ENCODE measurements at places on chromosomes 5 and 9.

DNA sequence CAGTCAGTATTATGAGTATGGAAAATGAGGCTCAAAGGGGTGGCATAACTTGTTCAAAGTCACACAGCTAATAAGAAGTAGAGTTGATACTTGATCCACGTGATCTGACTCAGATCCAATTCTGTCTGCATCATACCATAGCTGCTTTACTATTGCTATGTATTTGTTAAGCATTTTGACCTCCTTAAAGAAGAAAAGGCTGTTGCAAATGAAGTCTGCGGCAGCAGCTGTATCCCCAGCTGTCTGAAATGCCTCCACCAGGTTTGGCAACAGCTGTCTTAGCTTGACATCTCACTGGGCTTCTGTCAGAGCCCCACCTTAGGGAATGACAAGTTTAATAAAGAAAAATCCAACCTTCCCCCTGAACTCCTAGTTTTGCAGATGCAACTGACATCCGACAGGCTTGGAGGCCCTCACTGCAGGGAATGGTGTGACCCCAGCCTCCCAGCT, 75.6 kb upstream of the SLC44A1 start:
- DNase-seq, result no peak

DNA sequence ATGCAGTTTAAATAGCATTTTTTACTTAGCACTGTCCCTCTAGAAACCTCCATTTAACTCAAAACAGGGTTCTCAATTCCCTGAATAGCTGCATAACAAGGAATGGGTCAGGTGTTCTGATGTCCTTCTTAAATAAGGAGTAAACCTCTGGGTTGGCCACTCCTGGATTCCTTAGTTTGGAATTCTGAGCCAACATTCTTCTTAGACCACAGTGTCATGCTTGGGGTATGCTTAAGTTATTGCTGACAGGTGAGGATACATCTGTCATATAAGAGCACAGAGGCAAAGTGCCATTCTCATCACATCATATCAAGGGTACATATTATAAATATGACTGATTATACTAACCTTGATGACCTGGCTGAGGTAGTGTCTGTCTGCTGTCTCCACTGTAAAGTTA, 179.9 kb upstream of the SEMA6A start:
- DNase-seq, result no peak

DNA sequence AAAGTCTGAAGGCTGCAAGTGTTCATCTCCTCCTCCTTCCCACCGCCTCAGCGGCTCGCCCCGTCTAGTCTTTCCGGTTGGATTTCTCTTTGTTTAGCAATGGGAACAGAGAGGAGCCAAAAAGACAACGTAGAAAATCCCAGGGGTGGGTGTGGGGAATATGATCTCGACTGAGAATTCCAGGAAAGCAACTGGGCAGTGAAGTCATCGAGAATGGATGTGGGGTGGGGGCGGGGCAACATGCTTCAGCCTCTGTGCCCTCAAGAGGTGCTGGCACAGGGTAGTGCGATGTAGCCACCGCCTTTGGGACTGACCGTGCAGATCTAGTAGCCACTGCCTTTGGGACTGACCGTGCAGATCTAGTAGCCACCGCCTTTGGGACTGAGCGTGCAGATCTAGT, 12.9 kb downstream of the MSX2 start:
- no peak for DNase-seq

DNA sequence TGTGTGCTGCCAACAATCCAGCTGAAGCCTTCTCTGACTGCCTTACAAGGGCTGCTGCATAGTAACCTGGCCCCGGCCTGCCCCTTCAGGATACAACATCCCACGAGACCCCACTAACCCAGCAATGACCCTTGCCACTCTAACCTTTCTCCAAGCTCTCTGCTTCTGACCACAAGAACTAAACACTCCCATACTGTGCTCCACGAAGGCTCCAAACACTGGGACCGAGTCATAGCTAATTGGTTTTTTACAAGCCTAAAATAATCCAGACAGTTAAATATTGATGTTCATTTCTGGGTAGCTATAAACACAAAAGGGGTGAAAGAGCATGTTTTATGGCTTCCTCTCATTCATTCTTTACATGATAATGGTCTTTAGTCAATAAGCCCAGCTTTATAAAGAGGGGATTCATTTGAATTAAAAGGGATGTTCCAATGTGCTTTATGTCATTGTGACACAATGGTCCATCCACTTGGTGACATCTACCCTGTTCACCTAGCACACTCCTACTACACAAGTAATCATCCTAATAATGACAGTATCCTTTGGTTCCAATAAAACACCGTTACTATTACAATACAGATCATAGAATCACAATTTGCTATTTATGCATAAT, 16.2 kb upstream of the TLE4 start:
- no peak for DNase-seq

GRCh38 chr5:105428451-105429380, 1866.1 kb upstream of the NUDT12 start:
- DNase-seq, result no peak

- no peak for DNase-seq
Observed at GRCh38 chr5:153485641-153486040, 4.8 kb upstream of the GRIA1 start.

DNA sequence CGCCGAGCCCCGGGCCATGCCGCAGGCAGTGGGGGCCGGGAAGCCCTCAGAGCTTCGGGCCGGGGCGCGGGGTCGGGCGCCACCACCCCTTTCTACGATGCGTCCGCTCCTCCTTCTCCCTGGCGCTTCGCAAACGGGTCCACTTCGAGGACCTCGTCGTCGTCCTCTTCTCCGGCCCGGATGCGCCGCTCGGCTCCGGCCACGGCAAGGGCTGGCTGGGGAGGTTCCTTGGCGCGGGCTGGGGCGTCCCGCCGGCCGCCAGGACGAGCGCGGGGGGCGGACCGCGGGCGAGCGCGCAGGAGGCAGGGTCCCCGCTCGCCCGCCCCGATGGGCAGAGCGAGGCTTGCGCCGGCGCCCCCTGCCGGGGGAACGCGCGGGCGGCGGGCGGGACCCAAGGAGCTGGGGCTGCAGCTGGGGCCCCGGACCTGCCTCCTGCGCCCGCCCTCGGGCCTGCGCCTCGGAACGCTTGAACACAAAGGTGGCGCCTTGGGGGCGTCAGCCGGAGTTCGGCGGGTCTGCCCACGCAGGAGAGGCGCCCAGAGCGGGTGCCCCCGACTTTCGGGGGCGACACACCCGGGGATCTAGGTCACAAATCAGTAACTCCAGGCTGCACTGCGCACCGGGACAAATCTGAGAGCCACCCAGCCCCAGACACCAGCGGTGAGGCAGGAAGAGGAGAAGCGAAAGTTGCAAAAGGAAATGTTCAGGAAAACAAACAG, at the start of gene ROR2:
Gene ROR2 (minus strand): TSS at position 283 of the 719 bp plus-strand sequence.
- peak; percentile 73 for DNase-seq

All from suprapubic skin (tissue), 4 donors.